Activated T-cell treated with anti-CD3 and anti-CD28 coated beads for 1 hour (primary cell): ENCODE measurements at places on chromosomes 1 and 21.
A peak's percentile ranks its signal among the peaks of the same experiment; 100 is the strongest.

GRCh38 chr1:42966688-42967612 is 8.3 kb upstream of the SLC2A1 start:
- no peak for DNase-seq

DNA sequence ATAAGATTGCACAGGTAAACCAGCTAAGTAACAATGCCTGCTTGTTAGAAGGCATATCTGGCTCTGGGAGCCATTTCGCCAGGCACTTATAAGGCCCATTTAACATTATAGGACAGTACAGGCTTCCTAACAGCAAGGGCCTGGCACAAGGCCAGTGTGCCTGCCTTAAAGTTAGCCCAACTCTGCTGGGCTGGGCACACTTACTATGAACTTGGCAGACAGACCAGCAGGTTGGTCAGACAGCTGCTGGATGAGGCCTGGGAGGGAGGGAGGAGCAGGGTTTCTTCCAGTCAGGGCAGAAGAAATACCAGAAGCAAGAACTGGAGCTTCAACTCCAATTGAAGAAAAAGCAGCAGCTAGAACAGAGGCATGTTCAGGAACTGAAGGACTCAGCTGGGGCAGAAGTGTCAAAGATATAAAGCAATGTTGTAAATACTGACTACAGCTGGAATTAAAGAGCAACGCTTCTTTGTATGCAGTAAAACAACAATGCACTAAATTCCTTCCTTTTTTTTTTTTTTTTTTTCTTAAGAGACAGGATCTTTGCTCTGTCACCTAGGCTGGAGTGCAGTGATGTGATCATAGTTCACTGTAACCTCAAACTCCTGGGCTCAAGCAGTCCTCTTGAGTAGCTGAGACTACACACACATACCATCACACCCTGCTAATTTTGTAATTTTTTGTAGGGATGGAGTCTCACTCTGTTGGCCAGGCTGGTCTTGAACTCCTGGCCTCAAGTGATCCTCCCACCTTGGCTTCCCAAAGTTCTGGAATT is 4.9 kb downstream of the CACHD1 start:
- DNase-seq = no peak

DNA sequence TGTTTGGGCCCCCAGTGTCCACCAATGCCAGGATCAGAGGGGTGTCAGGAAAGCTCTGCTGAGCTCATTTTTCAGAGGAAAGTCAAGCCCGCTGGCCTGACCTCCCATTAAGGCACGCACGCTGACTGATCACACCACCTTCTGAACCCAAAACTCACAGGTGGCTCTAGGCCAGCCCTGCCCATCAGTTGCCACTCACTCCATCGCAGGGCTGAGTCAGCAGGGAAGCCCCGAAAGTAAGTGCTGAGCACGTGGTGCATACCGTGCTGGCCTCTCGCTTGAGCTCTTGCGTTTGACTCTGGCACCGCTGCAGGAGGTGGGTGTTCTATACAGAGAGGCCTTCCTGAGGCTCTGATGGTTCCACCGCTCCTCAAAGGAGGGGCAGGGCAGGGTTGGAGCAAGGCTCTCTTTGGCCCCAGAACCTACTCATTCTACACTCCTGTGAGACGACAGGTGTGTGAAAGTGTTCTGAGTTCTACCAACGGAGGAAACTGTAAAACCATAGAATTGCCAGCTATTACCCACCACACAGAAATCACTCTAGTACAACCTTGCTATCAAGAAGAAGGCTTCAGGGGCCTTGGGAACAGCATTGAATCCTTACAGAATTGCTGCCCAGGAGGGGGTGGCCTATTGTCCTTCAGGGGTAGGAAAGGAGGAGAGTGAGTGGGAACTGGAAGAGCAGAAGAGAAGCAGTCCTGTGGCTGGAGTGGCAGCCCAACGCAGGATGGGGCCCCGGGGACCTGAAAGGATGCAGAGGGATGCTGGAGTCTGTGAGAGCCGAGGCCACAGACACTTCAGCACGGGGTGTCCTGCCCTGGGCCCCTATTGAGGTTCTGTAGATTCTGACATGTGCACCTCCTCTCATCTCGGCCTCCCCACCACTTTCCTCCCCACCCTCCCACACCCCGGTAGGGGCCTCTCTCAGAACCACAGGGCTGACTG is 214.7 kb upstream of the EDN2 start:
- no peak for DNase-seq

GRCh38 chr1:32500387-32501209 is 35.7 kb downstream of the ZBTB8B start:
- no peak for DNase-seq

GRCh38 chr1:241096982-241097381 is 260.0 kb downstream of the RGS7 start:
- DNase-seq = no peak

DNA sequence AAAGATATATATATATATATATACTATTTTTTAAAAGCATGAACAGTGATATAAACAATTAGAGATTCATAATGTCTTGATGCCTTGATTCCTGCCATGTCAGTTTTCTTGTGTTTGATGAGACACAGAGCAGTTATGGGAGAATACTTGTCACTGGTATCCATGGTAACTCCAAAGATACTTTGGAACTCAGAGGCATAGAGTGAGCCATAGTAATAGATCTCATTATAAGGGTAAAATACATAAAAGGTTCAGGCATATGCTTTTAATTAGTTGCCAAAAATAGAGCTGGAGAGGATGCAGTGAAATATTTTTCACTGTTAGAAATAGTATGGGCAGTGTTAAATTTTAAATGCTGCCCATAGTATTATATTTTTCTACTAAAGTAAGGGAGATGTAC is 134.1 kb downstream of the SYT14 start:
- no peak for DNase-seq

- peak; percentile 52 for DNase-seq
These were observed 40.6 kb downstream of the MAPKAPK2 start for GRCh38 chr1:206725109-206725963.

- DNase-seq = peak; percentile 91
These were observed 9.3 kb downstream of the MASP2 start for GRCh38 chr1:11037740-11038182.

GRCh38 chr1:1291023-1291528 is 10.8 kb downstream of the SCNN1D start:
- no peak for DNase-seq

DNA sequence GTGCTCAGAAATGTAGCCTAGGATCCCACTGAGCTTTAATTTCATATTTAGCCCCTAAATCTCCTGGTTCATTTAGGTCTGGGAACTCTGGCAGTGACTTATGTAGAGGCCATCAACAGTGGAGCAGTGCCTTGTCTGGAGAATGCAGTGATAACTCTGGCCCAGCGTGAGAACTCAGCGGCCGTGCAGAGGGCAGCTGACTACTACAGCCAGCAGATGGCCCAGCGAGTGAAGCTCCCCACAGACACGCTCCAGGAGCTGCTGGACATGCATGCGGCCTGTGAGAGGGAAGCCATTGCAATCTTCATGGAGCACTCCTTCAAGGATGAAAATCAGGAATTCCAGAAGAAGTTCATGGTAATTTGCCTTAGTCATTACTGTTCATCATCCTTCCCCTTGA is 17.8 kb downstream of the GBP6 start:
- DNase-seq = no peak

GRCh38 chr1:235670157-235670776 is 20.7 kb upstream of the GNG4 start:
- no peak for DNase-seq

DNA sequence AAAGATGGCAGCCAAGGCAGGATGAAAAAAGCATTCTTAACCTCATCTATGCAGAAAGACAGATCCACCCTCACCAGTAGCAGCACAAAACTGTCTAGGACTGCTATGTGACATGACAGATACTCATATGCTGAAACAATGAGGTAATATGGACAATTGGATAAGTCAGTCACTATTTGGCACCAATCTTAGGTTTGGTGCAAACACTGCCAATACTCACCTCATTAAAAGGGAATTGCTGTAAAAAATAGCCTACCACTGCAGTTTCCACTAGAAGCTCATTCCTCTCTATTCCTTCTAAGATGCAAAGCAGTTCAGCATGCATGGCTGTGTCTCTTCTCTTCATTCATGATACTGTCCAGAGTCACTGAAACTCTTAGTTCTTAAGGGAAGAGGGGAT is 91.7 kb downstream of the TBX15 start:
- DNase-seq = no peak
